ENCODE measurements at places on chromosomes 11 and 22.

DNA sequence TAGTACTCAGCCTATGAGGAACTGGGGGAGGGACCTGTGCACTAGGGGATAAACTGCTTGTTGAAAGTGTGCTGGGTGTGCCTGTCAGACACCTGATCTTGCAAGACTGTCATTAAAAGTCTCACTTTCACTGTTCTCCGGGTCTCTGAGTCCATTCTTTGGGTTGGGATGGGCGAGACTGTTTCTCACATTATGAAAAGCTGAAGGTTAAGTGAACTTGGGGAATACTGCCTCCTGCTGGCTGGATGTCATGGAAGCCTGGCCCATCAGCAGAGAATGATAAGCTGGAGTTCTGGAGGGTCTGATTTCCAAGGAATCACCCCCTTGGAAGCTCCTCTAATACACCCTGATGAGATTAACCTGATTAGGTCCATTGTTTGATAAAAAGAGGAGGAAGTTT, 9.0 kb upstream of the VPREB1 start:
- peak; percentile 66 for DNase-seq

DNA sequence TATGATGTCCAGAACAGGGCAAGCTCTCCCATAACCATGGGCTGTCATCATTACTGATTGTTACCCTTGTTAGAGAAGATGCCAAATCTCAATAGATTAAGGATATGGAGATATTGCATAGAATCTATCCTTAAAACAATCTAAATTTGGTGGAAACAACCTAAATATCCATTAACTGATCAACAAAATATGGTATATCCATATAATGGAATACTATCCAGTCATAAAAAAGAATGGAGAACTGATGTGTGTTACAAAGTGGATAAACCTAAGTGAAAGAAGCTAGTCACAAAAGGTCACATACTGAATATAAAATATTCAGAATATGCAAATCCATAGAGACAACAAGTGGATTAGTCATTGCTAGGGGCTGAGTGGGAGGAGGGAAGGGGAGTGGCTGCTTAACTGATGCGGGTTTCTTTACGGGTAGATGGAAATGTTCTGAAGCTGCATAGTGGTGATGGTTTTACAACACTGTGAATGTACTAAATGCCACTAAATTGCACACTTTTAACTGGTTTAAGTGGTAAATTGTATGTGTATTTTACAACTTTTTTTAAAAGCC, 36.1 kb upstream of the SMCO4 start:
- DNase-seq: no peak

DNA sequence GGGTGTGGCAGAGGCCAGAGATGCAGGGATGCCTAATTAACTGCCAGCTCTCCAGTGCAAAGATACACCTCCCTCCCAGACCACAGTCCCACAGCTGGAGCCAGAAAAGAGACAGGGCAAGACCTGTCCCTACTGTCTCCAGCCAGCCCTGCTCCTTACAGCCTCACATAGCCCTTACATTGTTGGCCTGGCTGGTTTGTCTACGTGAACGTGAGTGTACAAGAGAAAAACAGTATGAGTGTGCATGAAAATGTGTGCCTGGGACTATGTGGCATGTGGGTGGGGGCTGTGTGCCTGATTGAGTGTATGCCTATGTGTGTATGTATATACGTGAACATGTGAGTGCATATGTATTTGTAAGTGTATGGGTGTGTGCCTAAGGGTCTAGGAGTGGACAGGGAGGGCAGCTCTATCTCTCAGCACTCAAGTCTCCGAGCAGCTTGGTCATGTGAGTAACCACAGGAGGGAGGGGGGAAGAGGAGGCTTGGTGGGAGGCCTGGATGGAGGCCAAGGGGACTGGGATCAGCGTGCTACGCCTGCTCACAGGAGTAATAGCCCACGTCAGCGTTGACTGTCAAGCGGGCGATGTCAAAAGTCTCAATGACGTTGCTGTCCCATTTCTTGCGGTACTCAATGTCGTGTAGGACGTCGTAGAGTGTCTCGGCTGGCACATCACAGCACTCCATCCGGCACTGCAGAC, 6.6 kb upstream of the ARAP1 start:
- no peak for DNase-seq

DNA sequence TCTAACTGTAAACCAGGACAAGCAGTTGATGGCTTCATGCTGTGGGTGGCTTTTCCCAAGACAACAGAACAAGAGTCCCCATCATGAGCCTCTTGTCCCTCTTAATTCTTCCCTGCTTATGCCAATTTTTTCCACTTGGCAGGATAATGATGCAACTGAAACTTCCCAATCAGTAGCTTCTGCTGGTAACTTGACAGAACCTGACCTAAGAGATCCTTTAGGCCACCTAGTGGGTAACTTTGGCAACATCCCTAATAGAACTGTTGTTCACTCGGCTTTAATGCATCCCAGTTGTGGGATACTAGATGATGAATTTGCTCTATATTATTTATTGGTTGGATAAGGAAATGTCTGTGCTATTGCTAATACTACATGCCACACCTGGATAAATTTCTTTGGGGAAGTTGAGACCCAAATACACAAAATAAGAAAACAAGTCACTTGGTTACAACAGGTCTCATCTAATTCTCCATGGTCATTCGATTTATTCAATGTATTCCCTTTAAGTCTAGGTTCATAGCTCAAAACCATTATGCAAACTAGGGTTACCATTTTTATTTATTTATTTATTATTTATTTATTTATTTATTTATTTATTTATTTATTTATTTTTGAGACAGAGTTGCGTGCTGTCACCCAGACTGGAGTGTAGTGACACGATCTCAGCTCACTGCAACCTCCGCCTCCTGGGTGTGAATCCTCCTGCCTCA, 41.4 kb upstream of the NFAM1 start:
- DNase-seq: peak; percentile 47

GRCh38 chr22:29313576-29314466, 1.7 kb downstream of the RASL10A start:
- DNase-seq: no peak

DNA sequence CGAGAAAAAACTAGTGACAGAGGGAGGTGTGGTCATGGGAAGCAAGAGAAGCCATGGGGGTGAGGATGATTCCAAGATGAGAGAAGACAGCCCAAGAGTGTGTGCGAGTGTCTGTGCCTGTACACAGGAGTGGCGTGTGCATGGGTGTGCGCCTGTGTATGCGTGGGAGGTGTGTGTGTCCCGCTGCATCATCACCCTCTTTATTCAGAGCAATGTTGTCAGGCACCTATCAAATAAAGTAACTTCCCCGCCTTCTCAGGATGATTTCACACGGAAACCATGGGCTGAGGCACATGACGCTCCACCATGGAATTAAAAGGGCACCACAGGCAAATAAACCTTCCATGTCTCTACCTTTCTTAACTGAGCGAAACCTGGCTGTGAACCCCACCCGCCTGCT, 24.6 kb downstream of the MS4A10 start:
- no peak for DNase-seq
